Activated T-cell treated with anti-CD3 and anti-CD28 coated beads for 24 hours (primary cell): ENCODE measurements at places on chromosomes 1 and 21.

DNA sequence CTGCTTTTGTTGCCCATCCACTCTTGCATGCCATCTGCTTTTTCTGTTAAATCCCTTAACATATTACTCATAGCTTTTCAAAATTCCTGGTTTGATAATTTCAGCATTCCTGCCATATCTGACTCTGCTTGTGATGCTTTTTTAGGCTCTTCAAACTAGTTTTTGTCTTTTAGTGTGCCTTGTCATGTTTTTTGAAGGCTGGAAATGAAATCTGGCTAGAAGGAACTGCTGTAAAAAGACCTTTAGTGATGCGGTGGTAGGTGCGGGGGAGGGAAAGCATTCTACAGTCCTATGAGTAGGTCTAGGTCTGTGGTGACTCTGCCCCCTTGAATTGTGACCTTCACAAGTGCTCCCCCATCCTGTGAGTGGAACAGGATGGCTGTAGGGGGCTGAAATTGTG, 15.0 kb upstream of the S100B start:
- DNase-seq, result no peak

- no peak for DNase-seq
Observed at GRCh38 chr1:230735447-230735846, 11.7 kb upstream of the CAPN9 start.

- no peak for DNase-seq
Observed at GRCh38 chr1:53984726-53985125, 33.3 kb downstream of the LDLRAD1 start.

DNA sequence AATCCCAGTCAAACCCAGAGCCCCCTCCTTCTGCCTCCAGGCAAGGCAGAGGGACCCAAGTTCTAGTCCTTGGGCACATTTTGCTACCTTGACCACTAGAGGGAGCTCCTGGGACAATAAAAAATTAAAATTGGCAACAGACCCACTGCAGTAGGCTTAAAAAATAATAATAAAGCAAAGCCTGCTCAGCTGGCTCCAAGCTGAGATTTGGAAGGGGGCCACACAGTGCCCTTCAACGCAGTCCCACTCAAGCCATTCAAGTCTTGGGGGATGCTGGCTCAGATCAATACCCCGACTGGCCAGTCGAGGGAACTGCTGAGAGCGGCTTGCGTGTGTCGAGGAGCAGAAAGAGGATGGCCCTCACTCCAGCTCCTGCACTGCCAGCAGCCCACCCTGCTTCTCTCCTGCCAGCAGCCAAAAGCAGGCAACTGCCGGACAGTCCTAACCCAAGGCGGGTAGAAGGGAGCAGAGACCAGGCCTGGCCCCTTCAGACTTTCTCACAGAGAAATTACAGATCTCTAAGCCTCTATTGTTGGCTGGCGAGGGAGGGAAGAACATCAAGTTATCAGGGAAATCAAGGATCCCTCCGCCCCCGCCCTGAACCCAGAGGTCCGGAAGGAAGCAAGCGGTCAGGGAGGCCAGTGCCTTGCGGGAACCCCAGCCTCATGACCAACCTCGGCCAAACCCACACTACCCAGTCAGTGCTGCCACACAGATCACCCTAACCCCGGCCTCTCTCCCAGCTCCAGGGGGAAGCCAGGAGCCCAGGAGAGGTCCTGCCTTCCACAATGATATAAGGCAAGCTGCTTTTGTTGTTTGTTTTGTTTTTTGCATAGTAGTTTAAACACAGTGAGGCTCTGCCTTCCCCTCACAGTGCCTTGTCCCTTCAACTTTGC, 4.9 kb upstream of the ALDH4A1 start:
- peak; percentile 52 for DNase-seq

DNA sequence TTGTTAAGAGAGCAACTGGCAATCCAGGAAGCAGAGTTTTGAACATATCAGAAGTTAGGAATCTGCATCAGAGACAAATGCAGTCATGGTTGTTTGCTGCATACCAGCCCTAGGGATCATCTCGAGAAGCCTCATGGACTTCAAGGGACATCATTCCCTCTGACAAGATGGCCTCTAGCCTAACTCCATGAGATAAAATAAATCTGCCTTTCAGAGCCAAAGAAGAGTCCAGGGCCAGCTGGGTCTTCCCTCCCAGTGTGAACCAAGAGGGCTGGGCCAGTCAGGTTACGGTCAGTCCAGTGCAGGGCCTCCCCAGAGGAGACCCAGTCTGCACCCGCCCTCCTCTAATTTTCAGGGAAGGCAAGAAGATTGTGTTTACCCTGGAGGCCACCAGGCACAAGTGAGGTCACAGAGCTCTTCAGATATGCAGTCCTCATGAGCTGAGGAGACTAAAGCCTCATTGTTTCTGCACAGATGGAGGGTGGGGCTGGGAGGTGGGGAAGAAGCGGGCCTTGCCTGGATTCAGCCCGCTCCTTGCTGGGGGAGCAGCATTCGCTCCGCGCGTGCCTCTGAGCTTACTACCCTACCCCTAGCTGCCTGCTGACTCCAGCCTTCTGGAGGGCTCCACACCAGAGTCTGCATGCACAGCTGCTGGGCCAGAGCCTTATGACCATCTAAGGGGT, 52.8 kb downstream of the CAPN2 start:
- no peak for DNase-seq

DNA sequence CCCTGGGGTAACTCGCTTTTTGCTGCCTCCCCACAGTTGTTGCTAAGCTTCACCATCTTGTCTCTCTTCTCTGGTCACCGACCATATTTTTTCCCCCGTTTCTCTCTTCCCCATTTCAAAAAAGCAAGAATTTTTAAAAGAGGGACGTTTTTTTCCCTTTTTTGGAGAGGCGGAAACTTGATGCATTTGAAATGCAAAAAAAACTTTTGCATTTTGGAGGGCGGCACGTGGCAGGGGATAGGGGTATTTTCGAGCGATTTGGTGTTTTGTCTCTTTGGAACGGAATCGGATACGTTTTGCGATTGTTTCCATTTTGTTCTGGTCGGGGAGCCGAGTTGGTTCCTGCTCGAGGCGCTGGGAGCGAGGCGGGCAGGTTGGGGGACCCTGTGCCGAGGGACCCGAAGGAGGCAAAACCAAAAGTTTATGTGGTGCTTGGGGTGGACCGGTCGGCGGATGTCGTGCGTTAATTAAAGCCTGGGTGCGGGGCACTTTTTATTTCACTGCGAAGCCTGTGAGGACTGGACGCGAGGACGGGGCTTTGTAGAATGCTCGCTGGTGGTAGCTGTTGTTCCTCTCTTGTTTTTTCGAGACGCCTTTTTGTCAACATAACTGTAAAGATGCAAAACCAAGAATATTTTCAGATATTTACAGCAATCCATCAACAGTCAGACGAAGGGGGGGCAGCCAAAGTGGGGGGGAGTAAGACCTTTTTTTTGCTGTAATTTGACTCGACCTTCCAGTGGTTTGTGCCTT, 884 bp downstream of the H3-3A start:
- DNase-seq, result peak; percentile 26

- DNase-seq, result no peak
Observed at GRCh38 chr21:16145479-16145878, 415.7 kb downstream of the USP25 start.

DNA sequence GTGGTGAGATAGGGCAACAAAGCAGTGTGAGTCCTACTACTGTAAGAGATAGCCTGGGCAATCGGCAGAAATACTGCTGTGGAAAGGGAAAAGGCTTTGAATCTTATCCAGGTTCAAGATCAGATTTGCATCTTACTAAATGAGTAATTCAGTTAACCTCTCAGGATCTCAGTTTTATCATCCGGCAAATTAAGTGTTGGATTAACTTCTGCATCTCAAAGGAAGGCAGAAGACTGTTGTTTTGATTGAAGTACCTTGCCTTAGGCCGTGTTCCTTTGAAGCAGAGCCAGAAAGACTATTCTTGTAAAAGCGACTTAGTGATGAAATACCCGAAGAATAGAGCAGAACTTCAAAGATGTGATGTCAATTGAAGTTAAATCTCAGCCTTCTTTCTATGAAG, 612.9 kb upstream of the USP24 start:
- DNase-seq, result no peak

GRCh38 chr1:7045897-7046296, 260.6 kb downstream of the CAMTA1 start:
- DNase-seq, result no peak

GRCh38 chr1:163770265-163770664, 448.5 kb downstream of the NUF2 start:
- DNase-seq, result no peak

GRCh38 chr1:244788493-244789275, 46.8 kb upstream of the COX20 start:
- no peak for DNase-seq

- DNase-seq, result no peak
Observed at GRCh38 chr1:115545791-115546733, 95.7 kb upstream of the VANGL1 start.

DNA sequence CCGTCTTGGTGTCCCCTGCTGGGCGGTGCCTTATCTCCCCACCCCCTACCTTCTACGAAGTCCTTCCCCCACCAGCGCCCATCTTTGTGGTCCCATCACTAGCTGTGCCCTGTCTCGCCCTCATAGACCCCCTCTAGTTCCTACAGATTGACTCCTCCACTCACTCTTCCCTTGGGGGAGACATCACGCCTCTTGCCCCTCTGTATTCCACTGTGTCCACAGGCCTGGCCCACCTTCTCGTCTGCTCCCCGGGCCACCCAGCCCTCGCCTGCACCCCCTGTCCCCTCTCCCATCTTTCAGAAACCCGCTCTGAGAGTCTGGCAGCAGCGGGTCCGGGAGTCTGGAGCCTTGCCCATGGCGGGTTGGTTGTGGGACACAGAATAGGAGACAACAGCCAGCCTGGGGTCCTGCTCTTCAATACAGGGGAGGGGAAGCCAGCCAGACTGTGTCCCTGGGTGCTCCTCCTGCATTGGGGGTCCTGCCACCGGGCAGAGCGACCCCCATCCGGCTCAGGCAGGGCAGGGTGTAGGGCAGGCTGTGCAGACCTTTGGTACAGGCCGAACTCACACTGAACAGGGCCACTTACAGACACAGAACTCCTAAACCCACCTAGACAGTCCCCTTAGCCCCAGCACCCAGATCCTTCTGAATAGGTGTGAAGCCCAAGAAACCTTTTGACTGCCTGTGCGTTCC, 1.1 kb downstream of the RNF187 start:
- DNase-seq, result no peak

GRCh38 chr1:200039849-200040474, 12.5 kb downstream of the NR5A2 start:
- DNase-seq, result no peak

DNA sequence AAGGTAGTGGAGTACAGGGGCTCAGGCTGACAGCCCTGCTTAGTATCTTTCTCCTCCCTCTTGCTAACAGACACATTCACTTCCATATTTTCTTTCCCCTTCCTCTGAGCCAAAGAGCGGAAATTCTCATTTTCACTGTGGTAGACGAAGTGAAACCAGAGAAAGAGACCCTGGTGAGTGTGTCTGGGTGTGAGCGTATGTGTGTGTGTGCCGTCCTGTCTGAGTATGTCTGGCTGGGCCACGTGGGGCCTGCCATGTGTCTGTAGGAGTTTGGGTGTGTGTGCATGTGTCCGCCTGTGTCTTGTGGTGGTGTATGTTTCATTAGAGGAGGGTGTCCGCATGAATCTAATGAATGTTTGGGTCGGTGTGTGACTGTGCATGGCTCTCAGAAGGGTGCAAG, 1.7 kb downstream of the COL8A2 start:
- no peak for DNase-seq

DNA sequence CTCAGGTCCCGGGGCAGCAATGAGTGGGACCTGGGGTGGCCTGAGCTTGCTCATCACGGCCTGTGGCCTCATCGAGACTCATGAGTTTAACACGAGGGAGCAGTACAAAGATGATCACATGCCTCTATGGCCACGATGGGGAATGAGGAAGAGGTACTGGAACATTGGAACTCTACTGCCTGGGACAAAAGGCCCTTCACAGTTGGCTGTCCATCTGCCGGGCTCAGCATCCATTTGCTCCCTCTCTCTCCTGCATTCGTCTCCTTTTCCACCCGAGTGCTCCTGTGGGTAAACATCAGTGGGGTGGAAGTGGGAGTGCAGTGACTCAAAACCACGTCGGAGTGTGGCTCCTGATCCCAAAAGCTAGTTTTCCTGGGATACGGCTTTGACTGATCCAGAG, 124.9 kb downstream of the KAZN start:
- no peak for DNase-seq

DNA sequence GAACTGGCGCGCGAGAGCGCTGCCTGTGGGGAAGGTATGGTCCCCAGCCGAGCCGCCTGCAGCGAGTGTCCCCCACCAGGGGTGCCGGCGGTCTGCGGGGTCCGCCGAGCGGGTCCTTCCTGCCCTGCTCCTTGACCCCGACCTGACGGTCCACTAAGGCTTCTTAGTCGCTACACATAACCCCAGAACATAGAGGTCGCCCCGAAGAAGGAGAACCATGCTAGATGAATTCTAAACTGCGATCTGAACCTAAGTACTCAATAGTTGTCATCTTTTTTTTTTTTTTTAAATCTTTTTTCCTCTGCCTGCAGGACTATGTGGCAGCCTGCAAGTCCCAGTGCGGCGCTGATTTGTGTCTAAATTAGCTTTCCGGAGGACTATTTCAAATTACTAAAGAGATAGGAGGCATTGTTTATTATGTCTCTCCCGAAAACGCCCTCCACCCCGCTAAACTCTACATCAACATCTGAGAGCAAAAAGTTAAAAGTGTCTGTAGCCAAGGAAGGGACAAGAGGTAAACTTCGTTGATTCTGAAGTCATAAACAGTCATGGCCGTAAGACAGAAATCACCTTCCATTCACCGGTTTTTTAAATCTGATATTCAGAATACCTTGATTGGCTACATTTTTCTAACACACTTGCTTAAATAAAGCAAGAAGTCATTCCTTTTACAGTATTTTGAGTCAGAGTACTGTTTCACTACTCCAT, 476 bp downstream of the AXDND1 start:
- no peak for DNase-seq

DNA sequence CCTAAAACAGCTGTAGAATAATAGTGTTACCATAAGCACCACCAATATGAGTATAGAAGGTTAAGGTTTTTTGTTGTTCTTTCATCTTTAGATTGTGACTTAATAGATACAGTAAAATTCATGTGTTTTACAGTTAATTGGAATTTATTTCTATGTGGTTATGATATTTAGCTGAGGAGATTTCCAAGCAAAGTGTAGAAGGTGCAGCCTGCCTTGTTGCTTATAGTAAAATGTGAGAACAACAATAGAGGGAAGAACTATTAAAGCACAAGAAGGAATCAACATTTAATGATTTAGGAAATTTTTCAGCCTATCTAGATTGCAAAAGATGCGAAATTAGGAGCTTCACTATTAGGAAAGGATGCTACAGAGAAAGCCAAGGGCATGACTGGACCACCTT, 47.9 kb downstream of the DESI2 start:
- no peak for DNase-seq
